ENCODE measurements at places on chromosomes 1 and 21.
A peak's percentile ranks its signal among the peaks of the same experiment; 100 is the strongest.

- DNase-seq: no peak
Measured at GRCh38 chr1:61368366-61368765, 286.0 kb downstream of the NFIA start.

GRCh38 chr1:4093856-4094565 lies 193.9 kb upstream of the C1orf174 start:
- DNase-seq: no peak

DNA sequence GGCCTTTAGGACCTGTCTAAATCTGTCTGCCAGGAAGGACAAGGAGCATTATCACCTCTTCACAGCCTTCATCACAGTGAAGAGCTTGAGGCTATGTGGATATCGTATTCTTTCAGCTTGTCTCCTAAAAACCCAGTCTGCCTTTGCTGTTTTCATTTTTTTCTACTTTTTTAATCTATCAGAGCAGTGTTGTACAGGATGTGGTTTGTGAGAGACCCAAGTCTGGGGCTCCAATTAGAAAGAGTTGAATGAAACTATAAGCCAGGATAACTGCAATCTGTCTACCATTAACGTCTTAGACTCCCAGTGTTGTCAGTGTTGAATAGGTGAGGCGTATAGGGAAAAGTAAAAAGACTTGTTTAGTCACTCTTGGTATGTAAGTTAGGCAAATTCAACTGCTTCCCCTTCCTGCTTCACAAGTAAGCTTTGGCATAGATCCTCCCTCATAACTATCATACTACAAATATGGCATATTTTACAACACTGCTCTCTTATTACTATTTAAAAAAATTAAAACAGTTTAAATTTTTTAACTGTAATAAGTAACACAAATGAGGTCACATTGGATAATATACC lies 1225.8 kb upstream of the PRMT6 start:
- DNase-seq: no peak

DNA sequence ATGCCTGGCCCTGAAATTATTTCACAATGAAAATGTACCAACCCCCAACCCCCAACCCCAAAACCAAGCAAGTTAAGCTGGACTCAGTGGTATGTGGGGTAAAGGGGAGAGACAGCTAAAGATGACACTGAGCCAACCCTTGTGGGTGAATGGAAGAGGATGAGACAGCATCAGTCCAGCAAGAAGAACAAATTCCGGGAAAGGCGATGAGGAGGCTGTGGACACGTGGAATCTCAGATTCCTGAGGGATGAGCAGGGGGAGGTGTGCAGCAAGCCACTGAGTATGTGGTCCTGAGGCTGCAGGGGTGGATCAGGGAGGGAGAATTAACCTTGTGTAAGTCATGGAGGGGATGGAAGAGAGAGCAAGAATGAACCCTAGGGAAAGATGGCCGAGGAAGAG lies 14.4 kb upstream of the ZNF362 start:
- DNase-seq: no peak

GRCh38 chr1:103997631-103998030 lies 247.9 kb downstream of the AMY1C start:
- DNase-seq: no peak

DNA sequence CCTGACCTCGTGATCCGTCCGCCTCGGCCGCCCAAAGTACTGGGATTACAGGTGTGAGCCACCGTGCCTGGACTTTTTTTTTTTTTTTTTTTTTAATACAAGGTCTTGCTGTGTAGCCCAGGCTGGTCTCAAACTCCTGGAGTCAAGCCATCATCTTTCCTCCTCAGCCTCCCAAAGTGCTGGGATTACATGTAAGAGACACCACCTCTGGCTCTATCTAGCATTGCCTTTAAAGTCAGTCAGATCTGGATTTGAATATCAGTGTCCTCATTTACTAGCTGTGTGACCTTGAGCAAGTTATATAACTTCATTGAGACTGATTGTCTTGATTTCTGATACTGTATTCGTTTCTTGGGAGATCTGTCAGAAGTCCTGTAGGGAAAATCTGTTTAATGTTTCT lies 6.6 kb downstream of the MAP3K21 start:
- DNase-seq: no peak

- no peak for DNase-seq
Measured at GRCh38 chr1:184483101-184483683, 96.4 kb downstream of the C1orf21 start.

DNA sequence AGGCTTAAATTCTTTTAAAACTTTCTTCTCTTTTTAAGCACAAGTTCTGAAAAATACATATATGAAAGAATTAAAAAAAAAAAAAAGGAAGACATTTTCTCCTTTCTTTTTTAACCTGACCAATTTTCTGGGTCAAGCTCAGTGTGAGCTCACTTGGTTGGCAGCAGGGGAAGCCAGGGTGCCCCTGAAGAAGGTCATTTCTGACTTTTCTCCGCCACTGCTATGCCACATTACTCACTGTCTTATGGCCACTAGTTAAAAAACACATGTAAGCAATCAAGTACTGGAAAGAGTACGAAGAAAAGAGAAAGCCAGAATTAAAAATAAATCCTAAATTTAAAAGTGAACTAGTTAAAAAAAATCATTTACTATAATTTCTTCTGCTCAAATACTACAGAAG lies 275.0 kb downstream of the NEGR1 start:
- no peak for DNase-seq

DNA sequence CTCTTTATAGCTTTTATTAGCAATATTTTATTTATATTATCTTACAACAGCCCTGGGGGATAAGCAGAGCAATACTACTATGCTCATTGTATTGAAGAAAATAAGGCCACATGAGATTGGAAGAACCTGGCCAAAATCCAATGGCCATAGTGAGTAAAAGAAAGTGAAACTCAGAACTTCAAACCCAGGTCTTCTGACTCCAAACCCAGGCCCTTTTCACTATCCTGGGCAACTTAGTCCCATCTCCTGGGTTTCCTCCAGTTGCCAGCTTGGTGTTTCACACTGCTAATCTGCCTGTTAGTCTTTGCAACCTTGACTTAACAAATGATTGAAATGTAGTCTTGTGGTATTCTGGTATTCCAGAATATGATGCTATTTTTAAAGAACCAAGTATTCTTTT lies 22.4 kb upstream of the EXO1 start:
- no peak for DNase-seq

- no peak for DNase-seq
Measured at GRCh38 chr1:28855469-28855951, 43.5 kb downstream of the OPRD1 start.

DNA sequence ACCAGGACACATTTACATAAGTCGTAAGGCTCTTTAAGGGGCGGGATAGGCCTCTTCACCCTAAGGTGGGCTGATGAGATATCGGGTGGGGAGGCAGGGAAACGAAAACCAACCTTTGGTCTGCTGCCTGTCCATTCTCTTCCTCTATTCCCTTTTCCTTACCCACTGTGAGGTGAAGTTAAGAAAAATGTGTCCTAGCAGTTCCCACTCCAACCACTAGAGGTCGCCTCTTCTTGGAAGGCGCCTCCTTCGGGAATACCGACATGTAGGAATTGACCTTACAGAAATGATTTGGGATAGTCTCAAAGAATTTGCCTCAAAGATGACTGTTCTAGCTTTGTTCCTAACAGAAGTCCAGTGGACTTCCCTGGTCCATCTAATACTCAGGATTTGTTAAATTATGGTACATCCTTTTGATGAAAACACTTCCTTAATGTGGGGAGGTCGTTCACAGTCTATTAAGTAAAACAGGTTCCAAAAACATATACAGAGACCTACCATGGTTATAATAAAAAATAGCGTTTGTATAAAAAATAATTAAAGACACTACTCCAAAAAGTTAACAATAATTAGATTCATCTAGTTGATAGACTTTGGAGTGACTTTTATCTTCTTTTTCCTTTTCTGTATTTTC lies 14.1 kb downstream of the AZIN2 start:
- peak; percentile 37 for DNase-seq

- no peak for DNase-seq
Measured at GRCh38 chr1:227945891-227946623, 1.7 kb downstream of the WNT9A start.

DNA sequence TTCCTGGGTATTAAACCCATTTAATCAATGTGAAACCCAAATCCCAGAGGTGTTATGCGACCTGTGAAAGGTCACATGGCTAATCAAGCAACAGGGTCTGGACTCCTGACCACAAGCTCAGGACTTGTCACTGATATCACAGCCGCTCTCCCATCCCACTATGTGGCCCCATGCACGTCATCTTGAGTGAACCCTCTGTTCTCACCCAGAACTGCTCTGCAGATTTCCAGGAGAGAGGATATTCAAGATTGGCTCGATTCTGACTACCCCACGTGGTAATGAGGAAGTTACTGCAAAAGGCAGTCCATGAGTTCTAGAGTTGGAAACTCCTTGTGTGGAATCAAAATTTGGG lies 173.5 kb upstream of the ETV3 start:
- no peak for DNase-seq

DNA sequence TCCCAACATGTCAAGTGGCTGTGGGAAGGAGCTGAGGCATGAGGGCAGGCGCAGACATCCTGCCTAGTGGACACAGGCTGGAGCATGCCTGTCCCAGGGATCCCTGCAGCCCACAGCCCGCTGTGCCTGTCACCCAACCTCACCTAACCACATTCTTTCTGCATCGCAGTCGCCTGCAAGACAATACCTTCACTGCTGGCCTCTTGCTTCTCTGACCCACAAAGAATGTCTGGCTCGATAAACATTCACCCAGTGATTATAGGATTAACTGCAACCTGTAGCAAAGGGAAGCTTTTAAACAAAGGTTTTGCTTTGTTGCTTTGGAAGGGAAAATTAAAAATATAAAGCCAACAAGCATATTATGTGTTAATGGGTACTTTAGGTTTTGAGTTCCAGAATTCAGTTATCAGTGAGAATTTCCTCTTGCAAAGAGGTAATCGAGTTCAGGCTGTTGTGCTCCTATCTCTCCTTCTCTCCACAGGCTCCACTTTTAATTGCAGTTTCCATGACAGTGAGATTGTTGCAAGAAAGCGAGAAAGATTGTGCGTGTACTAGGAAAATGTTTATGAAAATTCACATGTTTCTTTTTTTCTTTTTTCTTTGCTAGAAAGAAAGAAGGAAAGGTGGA lies 40.0 kb upstream of the ZNF648 start:
- no peak for DNase-seq

- DNase-seq: peak; percentile 71
Measured at GRCh38 chr1:65066766-65067490, 81.1 kb upstream of the AK4 start.

DNA sequence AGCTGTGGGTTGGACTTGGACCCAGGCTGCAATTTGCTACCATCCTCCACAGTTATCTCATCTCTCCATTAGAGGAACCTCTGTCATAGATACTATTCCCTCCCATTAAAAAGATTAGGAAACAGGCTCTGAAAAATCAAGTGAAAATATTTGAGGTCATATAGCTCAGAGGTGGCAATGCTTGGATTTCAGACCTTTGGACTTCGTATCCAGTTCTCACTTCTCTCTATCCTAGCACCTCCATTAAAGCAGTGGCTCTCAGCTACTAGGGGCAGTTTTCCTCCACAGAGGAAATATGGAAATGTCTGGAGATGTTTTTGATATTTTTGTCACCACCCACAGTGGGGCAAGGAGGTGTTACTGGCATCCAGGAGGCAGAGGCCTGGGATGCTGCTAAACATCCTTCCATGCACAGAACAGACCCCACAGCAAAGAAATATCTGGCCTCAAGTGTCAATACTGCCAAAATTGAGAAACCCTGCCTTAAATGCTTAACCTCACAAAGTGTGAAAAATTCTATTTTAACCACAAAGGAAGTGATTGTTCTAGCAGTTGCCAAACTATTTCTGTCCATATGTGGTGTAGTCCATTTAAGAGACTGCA lies 54.1 kb downstream of the C8A start:
- DNase-seq: no peak

DNA sequence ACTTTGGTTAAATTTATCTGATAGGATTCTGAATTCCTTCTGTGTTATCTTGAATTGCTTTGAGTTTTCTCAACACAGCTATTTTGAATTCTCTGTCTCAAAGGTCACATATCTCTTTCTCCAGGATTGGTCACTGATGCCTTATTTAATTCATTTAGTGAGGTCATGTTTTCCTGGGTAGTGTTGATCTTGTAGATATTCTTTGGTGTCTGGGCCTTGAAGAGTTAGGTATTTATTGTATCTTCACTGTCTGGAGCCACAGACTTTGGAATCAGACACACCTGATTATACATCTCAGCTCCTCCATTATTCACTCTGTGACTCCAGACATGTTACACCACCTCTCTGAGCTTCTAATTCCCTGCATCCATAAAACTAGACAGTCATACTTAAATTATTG lies 34.2 kb upstream of the ETS2 start:
- no peak for DNase-seq

DNA sequence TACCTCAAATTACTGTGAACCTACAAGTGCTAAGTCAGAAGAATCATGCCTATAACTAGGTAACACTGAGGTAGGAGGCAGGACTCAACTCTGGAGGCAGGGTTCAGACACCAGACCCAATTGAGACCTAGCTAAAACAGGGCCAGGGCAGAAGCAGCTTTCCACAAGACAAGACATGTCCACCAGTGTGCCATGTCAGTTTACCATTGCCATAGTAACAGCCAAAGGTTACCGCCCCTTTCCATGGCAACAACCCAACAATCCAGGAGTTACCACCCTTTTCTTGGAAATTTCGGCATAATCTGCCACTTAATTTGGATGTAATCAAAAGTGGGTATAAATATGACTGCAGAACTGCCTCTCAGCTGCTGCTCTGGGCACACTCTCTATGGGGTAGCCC lies 432.3 kb downstream of the DPYD start:
- no peak for DNase-seq

DNA sequence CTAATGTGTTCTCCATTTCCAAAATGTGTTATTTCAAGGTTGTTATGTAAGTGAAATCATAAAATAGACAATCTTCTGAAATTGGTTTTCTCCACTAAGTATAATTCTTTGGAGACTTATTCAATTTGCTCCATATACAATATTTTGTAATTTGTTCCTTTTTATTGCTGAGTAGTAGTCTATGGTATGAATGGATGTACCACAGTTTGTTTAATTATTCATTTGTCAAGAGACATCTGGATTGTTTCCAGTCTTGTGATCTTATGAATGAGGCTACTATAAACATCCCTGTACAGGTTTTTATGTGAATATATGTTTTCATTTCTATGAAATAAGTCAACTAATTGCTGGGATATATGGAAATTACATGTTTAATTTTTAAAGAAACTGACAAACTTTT lies 652.6 kb upstream of the PLXNA2 start:
- DNase-seq: no peak

GRCh38 chr1:53681351-53681976 lies 57.5 kb downstream of the GLIS1 start:
- no peak for DNase-seq

DNA sequence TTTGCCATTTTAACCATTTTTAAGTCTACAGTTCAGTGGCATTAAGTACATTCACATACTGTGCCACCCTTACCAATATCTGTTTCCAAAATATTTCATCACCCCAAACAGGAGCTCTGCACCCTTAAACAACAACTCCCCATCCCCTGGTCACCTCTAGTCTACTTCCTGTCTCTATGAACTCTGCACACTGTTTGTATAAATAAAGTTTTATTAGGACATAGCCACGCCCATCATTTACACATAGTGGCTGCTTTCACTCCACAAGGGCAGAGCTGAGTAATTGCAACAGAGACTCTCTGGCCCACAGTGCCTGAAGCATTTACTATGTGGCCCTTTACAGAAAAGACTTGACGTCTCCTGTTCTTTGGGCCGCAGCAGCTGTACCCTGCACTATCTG lies 30.1 kb downstream of the KCNAB2 start:
- DNase-seq: peak; percentile 27

GRCh38 chr1:44677201-44677766 lies 2.8 kb downstream of the ARMH1 start:
- DNase-seq: peak; percentile 27

GRCh38 chr1:52413410-52413989 lies 9.1 kb downstream of the PRPF38A start:
- DNase-seq: no peak

Data from activated CD4-positive, alpha-beta T cell treated with anti-CD3 and anti-CD28 coated beads, Interleukin-2, Interleukin-6, amounts not matched to agents 100 ng/mL and 50 ng/mL, durations not matched to agents 16 hours and 8 hours (primary cell).